ENCODE measurements at places on chromosomes 7 and 10.

DNA sequence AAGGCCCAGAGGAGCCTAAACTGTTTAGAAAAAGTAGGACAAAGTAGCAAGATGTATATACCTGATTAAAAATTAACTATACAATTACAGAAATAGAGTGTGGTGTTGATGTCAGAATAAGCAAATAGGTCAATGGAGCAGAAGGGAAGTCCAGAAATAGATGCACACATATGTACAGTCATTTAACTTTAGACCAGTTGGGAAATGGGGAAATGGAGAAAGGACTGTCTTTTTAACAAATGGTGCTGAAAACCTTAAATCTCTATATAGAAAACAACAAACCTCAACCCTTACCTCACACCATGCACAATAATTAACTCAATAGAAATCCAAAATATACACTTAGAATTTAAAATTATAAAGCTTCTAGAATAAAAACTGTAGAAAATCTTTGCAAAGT, 72.2 kb downstream of the CH25H start:
- DNase-seq: no peak

DNA sequence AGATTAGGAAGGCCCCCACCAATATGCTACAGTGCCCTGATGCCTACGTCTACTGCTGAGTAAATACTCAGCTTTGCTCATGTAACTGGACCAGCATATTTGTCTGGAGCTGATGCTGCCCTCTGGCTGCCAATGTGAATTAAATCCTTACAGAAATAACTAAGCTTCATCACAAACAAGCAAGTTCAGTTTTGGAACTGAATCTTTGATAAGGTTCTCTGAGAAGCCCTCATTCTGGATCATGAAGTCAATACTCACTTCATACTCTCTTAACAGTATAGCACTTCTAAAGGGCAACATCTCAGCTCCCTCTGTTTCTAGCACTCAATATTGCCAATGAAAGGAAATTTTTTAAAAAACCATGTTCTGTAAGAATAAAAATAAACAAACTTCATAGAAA, 246.7 kb downstream of the ETV1 start:
- DNase-seq: no peak

DNA sequence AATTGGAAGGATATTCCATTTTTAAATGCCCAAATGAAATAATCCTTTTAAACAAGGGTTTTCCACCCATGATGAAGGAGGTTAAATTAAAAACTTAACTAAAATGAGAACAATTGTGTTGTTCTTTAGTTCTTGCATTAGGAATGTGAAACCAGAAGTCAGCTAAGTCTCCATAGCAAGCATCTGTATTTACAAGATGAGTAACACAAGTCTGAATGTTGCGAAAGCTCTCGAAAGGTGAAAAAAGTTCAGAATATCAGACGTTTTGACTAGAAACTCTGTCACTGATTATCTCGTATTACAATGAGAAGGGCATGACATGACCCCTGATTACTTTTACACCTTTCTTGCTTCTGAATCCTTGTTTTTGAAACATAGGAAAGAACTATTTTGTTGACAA, 149.6 kb downstream of the BICC1 start:
- DNase-seq: no peak

- no peak for DNase-seq
These were observed at the start of gene SYCE1 for GRCh38 chr10:133565441-133566294. Gene SYCE1 (minus strand): TSS chr10:133565583. CDS start chr10:133565529, 54 bp downstream.

GRCh38 chr7:155803418-155804376, 8.6 kb downstream of the SHH start:
- no peak for DNase-seq

GRCh38 chr10:12628964-12629766, 279.8 kb downstream of the CAMK1D start:
- DNase-seq: no peak

GRCh38 chr10:71008150-71008549, 119.8 kb upstream of the PCBD1 start:
- DNase-seq: no peak

Data from activated CD4-positive, alpha-beta T cell treated with anti-CD3 and anti-CD28 coated beads, Interleukin-2, amount 50 U/mL, for 1 hour (primary cell).